Esophagus squamous epithelium (tissue), 5 donors: ENCODE measurements at places on chromosomes 5 and 9.

GRCh38 chr9:88221105-88221504, 82.8 kb upstream of the SPATA31C2 start:
- DNase-seq = no peak

DNA sequence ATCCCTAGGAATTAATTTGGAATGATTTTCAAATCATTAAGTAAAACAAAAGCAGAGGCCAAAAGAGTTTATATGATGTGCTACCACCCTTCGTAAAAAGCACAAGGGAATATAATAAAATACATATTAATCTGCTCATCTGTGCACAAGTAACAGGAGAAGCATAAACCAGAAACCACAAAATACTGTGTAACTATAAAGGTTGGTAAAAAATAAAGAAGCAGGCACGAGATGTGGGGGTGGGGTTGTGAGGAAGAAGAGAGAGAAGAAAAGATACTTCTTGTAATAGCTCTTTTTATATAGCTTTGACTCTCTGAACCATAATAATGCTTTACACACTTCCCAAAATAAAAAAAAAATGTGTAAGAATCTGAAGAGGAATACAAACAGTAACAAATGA, 214.9 kb upstream of the EFNA5 start:
- DNase-seq = no peak

GRCh38 chr9:80569236-80569635, 997.5 kb downstream of the TLE4 start:
- DNase-seq = no peak

DNA sequence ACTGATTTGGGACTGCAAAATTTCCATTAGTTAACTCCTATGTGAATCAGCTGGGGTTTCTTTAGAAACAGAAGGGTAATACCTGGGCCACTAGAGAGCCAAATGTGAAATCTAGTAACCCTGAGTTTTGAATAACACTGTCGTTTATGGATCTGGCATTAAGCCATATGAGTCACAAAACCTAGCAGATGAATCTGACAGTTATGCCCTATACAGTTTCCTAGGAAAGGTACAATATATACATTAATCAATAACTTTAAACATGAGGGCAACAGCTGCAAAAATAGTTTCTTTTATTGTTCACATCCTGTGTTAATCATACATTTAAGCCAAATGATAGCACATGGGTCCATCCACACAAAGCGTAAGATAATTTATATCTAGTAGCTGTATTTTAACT, 56.9 kb downstream of the PAM start:
- DNase-seq = no peak

- DNase-seq = no peak
Measured at GRCh38 chr9:131274674-131275331, 1.5 kb downstream of the FAM78A start.

GRCh38 chr9:37840560-37841194, 40.1 kb downstream of the DCAF10 start:
- DNase-seq = no peak

GRCh38 chr9:27945386-27945785, 372.1 kb upstream of the C9orf72 start:
- DNase-seq = no peak

DNA sequence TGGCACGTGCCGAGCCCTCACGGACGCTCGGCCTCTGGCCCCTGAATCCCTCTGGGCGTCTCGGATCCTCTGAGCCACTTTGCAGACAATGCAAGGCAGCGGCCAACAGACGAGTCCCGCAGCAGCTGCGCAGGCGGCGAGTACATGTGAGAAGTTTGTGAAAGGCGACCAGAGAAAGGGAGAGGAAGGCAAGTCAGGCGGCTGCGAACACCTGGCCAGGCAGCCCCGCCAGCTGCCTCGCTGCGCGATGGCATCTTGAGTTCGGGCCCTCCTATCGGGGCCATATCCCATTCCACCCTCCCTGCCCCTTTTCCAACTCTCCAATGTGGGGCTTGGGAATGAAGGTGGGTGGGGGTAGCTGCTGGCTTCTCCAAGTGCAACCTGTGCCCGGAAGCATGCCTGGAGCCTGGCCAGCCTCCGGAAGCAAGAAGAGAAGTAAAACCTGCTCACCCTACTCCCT, 4.5 kb upstream of the POU4F3 start:
- DNase-seq = no peak

- no peak for DNase-seq
Measured at GRCh38 chr5:142104491-142104890, 4.1 kb upstream of the NDFIP1 start.

DNA sequence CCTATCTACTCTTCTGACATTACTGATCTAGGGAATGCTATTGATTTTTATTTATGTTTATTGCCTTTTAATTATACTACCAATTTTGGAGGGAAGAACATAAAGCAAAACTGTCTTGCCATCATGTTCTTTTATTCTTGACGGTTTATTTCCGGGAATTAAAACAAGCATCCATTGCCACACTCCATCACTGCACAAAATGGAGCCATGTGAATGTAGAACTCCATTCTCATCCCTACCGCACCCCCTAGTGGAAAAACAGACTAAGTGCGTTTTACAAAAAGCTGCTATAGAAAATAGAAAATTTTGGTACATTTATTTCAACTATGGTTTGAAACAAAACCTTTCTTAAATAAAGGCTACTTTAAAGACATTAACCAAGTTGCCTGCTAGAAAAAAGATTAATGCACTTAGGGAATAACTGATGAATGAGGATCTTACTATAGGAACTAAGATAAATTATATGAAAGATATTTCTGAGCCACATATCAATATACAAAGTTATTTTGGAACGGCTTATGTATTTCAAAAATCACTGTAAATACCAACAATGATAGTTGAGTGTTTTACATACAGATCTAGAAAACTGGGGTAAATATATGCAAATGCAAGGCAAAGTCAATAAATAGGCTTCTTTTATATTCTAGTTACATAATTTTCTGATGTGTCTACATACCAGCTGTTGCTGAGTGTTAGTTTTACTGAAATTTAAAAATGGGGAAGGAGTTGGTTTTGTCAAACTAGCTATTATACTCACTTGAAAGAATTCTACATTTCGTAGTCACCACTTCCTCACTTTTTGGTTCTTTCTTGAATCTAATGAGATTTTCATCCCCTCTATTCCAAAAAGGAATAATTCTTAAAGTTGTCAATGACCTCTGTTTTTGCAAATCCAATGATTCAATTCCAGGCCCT, 26.5 kb downstream of the OXCT1 start:
- no peak for DNase-seq

DNA sequence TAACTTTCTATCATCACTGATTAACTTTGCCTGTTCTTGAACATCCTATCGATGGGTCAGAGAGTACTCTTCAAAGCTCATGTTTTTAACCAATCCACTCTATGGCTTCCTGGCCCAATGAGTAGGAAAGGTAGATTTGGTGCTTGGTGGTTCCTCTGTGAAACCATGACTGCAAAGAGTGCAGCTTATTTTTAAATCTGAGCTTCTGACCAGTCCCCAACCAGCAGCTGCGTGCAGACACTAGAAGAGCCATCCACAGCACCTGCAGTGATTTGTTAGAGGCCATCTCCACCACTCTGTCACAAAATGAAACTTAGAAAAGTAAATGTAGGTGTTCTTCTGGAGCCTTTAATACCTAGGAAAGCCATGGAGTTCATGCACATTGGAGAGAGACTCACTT, 107.3 kb upstream of the WWC1 start:
- DNase-seq = no peak

DNA sequence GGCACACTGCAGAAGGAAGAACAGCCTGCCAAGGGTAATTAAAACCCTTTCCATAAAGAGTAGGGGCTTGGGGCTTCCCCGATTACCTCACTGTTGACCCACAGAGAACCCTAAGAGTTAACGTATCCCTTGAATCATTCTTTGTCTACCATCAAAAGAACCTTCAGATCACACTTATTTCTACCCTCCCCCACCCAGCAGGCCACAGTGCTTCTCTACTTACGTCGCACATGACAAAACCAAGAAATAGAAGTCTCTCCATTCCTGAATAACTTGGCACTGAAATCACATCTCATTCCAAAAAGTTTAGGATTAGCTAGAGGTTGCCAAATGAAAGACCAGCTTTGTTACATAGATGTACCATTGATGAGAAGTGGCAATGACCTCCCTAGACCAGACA, 268.7 kb upstream of the GAS1 start:
- no peak for DNase-seq

DNA sequence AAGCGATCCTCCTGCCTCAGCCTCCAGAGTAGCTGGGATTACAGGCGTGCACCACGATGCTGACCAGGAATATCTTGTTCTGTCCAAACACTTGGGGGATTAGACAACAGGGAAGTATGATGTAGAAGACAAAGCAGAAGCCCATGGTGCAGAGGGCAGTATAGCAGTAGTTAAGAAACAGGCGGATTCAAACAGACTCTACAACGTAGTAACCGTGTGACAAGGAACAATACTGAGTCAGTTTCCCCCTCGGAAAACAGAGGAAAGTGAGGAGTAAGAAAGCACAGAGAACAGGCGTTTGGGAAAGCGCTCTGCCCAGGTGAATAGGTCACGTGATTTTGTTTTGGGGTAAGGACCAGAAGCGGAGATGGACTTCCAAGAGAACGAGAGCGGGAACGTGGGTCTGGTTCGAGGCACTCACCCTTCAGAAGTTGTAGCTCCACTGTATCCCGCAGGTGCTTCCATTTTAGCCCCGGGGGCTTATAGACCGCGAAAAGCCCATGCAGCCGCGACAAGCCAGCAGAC, 306 bp downstream of the TRUB2 start:
- DNase-seq = no peak

- DNase-seq = no peak
Measured at GRCh38 chr5:117261948-117262571, 687.4 kb upstream of the SEMA6A start.

GRCh38 chr5:31965227-31965626, 208.9 kb downstream of the GOLPH3 start:
- no peak for DNase-seq

GRCh38 chr5:1447671-1448361, 2.6 kb upstream of the SLC6A3 start:
- DNase-seq = no peak

DNA sequence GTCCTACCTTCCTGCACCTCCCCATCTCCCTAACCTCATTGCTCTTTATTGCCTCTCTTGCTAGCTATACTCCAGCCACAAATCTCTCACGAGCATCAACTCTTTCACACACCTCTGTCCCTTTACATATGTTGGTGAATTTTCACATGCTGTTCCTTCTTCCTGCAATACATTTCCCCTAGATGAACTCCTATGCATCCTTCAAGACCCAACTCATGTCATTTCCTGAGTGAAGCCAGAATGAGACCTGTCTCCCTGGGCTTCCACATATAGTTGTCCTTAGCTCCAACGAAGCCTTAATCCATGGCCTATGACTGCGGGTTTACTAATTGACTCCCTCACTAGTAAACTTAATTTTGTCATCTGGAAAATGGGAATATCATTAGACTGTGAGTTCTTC, 297.3 kb upstream of the PANK3 start:
- DNase-seq = no peak

DNA sequence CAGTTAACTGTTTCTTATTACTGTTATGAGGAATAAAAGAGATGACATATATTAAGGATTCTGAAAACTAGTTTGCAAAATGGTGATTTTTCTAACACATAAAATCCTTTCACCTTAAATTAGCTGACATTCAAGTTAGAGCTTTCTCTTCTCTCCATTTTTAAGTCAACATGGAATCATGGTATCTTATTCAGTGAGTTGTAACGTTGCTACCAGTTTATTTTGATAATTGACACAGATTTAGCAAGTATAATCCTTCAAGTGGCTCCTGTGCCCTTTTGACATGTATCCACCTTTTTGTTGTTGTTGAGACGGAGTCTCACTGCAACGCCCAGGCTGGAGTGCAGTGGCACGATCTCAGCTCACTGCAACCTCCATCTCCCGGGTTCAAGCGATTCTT, 58.5 kb downstream of the CSNK1A1 start:
- no peak for DNase-seq

DNA sequence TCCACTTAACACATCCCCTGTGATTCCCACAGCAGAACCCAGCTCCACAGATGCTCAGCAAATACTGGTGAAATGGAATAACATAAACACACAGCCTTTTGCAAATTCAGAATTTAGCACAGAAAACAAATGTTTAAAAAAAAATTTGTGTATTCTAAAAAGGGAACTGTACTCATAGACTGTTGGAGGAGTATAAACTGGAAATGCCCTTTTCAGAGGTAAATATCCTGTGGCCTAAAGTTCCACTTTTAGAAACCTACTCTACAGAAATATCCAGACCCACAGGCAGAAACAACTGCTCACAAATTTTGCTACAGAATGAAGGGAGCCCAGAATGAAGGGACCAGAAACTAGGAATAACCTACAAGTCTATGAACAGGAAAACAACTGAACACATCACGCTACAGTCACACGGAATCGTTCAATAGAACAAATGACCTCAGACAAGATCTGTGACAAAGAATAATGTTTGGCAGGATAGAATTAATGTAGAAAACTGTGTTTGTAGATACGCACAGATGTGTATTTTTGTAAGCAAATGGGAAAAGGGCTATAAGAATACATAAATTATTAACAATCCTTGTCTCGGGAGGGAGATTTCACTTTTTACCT, 78.5 kb downstream of the SHB start:
- no peak for DNase-seq

DNA sequence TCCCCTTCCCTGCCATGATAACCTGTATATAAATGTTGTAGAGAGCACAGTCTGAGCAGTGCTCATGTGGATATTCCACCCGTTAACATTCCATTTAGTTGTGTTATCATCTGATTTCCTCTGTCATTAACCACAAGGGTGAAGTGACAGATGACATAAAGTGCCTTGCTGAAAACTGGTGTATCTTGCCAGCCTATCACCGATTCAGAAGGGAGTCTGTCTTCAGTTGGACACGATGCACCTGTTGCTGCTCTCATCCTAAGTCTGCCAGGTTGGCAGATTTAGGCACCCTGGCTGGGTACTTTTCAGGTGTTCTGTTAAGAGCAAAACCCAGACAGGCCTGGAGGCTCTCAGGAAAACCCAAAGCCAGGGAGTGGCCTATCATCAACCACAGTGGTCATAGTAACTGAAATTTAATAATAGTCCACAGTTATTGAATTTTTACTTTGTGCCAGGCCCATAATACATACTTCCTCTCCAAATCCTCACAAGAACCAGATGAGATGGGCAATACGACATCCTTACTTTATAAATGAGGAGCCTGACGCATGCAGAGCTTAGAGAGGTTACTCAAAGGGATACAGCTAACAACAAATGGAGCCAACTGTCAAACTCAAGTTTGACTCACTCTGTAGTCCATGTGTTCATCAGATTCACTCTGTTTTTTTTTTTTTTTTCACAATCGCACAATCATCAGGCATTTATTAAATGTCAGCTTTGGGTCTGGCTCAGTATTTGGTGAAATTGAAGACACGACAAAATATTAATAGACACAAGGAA, 100.7 kb upstream of the SPRY4 start:
- no peak for DNase-seq

DNA sequence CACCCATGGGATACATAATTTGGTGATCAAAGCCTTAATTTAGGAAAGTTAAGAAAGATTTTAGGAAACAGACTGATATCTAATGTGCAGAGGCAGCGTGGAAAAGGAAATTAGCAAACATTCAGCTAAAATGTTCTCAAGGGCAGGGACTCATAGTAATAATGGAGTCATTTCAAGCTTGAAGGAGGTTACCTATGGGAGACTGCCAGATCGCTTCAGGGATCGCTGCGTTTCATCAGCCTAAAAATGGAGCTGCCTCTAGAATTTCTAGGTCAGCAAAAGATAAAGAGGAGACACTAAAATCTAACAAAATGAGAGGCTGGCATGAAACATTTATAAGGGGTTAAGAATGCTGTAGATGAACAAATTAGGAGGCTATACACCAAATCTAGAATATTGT, 115.5 kb downstream of the APBA1 start:
- DNase-seq = no peak

- DNase-seq = no peak
Measured at GRCh38 chr5:167413506-167413905, 877.9 kb upstream of the WWC1 start.

- no peak for DNase-seq
Measured at GRCh38 chr5:147576646-147577535, 67.0 kb upstream of the DPYSL3 start.
